T-helper 1 cell (primary cell): ENCODE measurements at places on chromosomes 5 and 9.
A peak's percentile ranks its signal among the peaks of the same experiment; 100 is the strongest.

- no peak for DNase-seq
These were observed 39.0 kb upstream of the CACNA1B start for GRCh38 chr9:137838576-137838975.

DNA sequence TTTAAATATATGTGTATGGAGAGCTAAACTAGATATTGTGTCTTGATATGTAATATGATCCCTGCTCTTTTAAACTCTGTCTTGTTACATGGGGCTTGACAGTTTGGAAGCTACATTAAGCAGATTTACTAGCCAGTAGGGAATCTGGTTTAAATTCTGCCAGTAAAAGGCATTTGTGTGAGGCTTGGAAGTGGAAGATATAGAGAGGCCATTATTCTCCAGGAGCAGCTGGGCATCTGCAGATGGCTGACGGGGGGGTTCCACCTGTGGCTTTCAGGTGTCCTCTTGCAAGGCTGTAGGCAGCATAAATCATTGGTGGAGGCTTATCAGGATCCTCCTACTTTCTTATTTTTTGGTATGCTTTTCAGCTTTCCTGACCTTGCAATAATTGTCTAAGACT is 179.1 kb upstream of the FBXL7 start:
- DNase-seq = no peak

DNA sequence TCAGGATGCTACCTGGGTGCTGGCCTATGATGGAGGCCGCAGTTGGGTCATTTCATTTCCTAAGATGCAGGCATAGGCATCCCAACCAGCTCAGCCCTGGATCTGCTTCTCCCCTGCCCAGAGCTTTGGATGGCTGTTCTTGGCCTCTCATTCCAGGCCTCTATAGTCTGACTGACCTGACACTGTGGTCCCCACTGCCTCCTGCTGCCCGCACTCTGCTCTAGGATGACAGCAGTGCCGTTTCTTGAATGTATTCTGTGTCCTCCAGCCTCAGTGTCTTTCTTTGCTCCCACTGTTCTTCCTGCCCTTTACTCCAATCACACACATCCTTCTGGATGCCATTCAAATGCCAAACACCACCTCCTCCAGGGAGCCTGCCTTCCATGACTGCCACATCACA is 235.7 kb downstream of the HSPA4 start:
- peak; percentile 30 for DNase-seq

DNA sequence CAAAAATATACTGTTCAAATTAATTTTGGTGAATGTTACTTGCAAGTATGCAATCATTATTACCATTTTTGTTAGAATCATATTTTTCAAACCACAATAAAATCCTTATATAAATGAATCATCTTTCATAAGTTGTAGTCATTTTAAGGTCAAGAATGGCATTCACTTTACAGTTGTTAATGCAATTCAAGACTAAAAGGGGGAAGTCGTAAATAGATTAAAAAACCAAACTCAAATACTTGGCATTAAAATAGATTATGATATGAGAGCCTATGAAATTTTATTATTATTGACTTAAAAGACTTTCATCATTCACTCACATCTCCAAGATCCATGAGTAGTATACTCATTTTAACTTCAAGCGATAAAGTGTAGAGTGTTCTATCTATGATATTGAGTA is 11.6 kb downstream of the CDH9 start:
- no peak for DNase-seq

DNA sequence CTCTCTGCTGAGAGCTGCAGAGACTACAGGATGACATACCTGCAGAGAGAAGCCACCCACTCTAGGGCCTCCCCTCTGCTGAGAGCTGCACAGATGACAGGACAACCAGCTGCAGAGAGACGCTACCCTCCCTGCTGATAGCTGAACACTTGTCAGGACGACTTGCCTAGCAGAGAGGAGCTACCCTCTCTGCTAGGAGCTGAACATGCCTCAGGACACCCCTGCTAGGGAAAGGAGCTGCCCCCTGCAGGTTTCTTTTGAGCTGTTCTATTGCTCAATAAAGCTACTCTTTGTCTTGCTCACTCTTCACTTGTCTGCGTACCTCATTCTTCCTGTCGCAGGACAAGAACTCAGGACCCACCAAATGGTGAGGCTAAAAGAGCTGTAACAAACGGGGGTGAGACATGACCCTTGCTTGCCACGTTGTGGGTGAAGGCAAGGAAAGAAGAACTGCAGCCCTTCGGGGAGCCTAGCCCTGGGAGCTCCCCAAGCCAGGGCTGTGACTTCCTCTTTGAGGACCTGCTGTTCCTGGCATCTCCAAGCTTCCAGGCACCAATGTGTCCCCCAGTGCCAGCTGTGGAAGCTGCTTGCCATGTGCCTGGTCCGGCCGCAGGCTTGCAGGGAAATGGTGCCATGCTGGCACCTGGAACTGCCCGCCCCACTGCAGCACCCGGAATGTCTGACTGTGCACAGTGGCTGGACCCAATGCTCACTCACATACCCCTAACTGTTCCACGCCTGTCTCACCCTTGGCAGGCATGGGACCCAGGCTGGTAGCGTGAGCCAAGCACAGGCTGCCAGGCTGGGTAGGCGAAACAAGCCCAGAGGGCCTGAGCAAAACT is 5.1 kb upstream of the TESK1 start:
- DNase-seq = no peak

GRCh38 chr5:155017610-155018009 is 4.1 kb downstream of the KIF4B start:
- no peak for DNase-seq

DNA sequence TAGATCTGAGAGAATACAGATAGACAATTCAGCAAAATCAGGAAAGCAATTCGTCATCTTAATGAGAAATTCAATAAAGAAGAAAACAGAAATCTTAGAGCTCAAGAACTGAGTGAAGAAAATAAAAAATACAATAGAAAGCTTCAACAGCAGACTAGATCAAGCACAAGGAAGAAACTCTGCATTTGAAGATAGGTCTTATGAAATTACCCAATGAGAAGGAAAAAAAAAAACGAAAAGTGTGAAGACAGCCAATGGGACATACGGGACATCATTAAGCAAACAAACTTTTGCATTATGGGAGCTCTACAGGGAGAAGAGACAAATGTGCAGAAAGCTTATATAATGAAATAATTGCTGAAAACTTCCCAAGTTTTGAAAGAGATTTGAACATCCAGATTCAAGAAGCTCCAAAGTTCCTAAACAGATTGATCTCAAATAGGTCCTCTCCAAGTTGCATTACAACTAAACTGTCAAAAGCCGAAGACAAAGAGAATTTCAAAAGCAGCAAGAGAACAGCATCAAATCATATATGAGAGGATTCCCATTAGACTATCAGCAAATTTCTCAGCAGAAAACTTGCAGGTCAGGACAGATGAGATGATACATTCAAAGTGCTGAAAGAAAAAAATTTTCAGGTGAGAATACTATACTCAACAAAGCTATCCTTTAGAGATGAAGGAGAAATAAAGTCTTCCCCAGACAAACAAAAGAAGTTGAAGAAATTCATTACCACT is 10.8 kb upstream of the RLN2 start:
- DNase-seq = no peak

- DNase-seq = no peak
These were observed 40.0 kb downstream of the KCTD16 start for GRCh38 chr5:144210655-144211054.

DNA sequence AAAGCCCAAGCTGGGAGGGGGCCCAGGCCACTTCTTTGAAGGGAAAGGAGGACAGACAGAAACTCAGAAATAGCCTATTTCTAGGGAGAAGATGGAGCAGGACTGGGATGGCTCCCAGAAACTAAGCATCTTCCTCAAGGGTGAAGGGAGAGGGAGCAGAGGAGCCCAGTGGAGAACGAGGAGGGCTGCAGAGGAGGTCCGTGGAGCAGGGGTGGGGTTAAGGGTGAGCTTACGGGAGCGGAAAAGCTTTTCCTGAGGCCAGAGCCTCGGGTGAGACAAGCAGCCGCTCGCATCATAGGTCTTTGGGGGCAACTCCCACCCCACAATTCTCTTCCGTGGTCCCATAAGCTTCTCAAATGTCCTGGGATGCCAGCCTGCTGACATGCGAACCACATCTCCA is 127.1 kb upstream of the PHYKPL start:
- DNase-seq = no peak

DNA sequence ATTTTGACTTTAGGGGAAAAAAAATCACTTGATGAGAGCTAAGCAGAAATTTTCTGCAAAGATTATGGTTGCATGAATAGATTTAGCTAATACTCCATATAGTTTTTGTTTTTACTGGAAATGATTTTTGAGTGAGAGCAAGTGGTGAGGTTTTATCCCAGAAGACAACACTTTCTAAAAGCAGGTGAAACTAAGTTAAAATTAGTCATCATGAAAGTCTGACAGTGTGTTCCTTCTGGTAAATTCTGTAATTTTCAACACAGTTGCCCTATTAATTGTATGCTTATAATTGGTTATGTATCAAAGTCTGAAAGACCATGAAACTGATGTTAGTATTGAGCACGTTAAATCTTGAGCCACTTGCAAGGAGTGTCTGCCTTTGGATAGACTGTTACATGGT is 91.5 kb downstream of the SMARCA2 start:
- DNase-seq = no peak

DNA sequence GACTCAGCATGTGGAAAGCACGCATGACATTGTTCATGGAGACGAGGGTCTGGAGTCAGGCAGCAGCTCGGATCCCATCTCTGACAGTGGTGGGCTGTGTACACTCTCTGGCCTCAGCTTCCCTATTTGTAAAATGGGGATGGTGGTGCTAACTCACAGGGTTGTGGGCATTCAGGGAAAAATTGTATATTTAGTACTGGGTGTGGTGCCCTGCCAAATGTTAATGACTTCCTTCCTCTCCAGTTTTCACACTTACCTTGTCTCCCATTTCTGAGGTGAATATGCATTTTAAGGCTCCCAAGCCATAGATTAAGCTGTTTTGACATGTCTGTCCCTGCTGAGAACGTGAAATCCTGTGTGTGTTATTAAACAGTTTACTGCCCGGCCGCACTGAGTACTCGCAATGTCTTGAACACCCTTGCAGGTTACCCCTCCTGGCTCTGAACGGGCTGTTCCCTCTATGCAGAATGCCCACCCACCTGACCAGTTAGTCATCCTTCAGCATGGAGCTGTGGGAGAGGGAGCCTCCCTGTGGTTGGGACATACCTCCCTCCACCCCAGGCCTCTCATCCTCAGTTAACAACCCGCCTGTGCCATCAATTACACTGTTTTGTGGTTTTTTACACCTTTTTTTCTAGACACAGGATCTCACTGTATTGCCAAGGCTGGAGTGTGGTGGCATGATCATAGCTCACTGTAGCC is 25.8 kb downstream of the TJP2 start:
- no peak for DNase-seq

GRCh38 chr5:92911293-92911692 is 669.7 kb downstream of the NR2F1-AS1 start:
- no peak for DNase-seq

DNA sequence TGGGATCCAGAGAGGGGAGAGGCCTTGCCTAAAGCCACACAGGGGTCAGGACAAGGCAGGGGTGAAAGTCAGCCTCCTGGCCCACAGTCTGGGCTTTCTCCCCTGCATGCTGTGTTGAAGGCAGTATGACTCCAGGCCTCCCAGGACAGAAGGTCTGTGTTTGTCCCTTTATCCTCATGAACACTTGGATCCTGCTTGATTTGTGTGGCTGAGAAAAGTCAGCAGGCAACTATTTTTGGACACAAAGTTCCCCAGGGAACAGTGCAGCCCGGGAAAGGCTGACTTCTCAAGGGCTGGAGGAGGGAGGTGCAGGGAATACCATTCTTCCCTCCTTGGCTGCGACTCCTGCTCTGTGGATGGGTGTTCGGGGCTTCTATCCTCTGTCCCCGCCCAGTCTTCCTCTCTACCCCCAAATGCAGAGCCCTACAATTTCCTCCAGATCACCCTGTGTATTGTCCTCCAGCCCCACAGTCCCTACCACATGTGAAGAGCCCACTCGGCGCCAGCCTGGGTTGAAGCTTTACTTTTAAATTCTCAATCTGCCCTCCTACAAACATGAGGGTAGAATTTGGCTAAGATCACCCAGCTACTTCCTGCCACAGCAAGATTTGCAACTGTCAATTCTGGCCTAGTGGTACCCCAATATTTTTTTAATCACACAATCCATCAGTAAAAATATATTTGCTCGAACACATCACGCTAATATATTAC is 4.1 kb downstream of the AKNA start:
- DNase-seq = no peak

GRCh38 chr5:30802961-30803705 is 390.4 kb upstream of the CDH6 start:
- no peak for DNase-seq

GRCh38 chr9:83047839-83048775 is 14.8 kb downstream of the RASEF start:
- no peak for DNase-seq

GRCh38 chr5:6652025-6652424 is 18.8 kb downstream of the SRD5A1 start:
- DNase-seq = no peak

DNA sequence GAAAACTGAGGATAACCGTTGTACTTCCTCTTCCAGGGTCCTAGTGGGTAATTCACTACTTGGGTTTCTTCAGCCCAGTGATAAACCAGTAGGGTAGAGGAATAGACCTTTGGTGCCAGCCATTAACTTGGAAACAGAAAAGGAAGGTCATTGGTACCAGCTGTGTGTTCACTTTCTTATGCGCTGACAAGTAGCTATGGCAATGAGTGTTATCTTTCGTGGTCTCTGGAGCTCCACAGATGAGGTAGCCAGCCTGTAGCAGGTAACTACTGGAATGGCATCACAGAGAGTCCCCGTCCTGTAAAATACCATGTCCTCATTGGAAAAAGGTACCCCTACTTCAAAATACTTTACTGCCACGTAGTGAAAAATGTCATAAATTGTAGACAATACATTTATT is 2.3 kb downstream of the UHRF2 start:
- DNase-seq = no peak

GRCh38 chr5:178291969-178292825 is 59.6 kb upstream of the PHYKPL start:
- DNase-seq = no peak

DNA sequence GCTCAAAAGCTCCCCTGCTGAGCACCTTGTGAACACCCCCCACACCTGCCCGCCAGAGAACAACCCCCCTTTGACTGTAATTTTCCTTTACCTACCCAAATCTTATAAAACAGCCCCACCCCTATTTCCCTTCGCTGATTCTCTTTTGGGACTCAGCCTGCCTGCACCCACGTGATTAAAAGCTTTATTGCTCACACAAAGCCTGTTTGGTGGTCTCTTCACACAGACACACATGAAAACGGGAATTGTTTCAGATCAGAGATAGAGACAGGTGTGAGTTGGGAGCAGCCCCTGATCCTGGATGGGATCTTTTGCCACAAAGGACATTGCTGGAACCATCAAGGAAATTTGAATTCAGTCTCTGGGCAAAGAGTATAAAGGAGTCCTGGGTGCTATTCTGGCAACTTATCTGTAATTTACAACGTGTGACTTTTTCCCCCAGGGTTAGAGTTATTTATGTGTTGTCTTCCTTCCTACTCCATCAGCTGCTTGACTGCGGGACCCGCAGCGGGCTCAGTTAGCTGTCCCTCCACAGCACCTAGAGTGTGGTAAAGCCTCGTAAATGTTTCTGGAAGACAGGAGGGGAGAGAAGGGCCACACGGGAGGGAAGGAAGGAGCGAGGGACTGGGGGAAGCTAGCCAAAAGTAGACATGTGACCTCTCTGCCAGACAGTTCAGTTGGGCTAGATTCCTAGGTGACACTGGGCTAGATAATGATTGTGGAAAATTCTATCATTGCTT is 437.0 kb downstream of the ZNF608 start:
- no peak for DNase-seq
